Kasumi-1 (cell line): ENCODE measurements at places on chromosomes 7 and 10.

DNA sequence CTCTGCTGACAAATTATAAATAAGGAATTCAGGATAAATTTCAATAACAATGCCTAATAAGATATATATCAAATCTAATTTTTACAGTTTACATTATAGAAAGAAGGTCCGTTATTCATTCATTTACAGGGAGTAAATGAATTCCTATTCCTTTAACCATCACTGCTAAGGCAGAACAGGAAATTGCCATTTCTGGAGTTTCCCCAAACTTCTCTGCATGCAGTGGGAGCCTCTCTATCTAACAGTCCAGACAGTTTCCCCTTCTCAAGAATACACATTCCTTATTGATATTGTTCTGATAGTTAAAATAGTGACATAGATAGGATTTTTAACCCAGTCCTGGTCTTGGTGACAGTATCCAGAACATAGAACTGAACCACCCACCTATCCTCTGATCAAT is 24.3 kb downstream of the MKI67 start:
- DNase-seq, result no peak

- no peak for DNase-seq
These were observed 1.5 kb upstream of the AUTS2 start for GRCh38 chr7:69596723-69597277.

DNA sequence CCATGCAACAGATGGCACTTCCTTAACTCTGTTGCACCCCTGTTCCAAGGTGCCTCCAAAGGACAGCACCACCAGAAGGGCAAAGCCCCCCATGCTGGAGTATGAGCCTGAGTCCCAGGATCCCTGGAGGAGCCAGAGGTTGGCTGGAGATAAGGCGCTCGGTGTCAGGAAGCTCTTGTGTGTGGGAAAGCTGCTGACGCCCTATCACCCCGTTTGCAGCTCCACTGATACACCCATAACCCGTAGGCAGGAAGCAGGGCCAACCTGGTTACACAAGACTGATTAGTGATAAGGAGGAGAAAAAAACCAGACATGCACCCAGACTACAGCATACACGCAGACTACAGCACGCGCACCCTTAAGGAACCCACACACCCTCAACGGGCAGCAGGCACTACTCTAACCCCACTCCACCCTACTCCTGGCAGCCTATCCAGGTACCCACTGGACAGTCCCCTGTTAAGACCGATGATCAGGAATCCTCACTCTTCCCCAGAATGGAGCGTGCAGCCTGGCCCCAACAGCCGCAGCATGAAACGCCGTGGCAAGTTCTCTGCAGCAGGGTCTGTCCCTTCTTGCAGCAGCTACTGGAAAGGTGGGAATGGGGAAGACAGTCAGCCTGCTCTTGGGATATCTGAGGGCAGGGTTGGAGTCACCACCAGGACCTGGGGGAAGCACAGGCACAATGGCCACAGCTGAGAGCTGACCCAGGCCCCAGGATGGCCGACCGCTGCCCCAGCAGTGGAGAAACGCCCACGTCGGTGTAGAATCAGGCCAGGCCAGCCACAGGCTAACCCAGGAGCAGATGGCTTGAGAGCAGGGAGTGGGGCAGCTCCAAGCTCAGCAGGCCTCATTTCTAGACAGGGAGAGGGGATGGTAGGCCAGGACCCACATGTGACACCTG is 38.3 kb upstream of the TUBB8 start:
- no peak for DNase-seq

DNA sequence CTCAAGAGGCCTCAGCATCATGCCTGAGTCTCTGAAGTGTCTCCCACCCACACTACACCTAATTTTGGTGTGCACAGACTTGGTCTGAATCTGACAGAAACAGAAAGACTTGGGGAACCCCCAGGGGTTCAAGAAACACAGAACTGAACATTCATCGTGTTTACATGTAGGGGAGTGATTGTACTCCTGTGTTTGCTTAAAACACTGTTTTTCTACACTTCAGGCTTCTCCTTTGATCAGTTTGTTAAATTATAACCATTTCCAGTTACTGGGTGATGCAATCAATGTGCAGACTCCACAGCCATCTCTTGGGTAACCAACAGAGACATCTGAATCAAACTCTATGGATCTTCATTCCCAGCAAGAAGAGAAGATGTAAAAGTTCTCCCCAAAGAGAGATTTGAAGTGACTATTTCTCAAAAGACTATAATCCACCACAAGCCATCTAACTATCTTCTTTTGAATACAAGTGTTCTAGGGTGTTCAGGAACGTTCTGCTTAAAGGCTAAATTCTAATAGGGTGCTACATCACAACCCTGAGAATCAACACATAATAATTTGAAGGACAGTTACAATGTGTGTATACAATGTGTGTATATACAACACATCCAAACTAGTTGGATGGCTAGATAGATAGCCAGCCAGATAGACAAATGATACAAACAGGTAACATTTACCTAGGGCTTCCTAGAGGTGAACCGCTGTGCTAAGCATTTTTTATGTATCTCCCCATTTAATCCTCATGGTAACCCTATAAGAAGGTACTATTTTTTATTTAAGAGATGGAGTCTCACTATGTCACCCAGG is 34.2 kb downstream of the DNAJC12 start:
- no peak for DNase-seq

- DNase-seq, result no peak
These were observed 17.5 kb upstream of the PLAU start for GRCh38 chr10:73893426-73893825.

DNA sequence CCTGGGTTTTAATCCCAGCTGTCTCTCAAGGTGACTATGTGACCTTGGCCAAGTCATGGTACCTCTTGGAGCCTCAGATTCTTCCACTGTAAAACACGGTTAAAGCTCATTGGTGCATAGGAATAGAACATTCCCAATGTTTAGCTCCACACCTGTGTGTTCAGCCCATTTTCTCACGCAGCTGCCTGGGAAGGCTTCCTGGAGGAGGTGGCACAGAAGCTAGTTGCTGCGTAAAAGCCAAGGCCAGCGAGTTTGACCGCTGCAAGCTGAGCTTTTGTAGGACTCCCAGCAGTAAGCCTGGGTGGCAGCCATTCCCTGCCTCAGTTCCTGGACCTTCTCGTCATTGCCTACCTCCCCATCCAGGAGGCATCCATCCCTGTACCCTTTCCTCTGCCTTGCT is 326.6 kb downstream of the RPS24 start:
- DNase-seq, result no peak

DNA sequence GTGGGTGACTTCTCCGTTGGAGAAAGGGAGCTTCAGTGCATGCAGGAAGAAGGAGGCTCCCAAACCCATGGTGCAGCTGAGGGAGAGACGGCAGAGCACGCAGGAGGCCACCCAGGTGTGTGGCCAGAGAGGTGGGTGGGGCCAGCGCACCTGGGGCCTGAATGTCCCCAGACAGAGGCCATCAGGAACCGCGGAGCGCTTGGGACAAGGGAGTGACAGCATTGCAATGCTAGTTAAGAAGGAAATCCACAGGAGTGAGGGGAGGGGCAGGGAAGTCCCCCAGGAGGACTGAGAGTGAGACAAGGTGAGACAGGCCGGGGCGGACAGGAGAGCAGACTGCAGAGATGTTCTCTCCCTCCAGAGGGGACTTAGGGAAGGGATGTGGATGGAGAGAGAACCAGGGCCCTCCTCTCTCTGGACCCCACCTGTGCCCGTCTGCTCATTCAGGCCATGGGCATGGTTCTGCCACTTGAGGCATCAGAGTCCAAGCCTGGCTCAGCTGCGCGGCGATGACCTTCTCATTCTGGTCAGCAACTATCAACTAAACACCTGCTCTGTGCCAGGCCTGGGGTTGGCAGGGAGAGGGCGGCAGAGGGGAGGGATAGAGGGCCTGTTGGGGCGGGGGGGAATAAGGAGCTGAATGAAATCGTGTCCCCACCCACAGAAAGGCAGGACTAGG is 69.4 kb upstream of the COL13A1 start:
- no peak for DNase-seq

DNA sequence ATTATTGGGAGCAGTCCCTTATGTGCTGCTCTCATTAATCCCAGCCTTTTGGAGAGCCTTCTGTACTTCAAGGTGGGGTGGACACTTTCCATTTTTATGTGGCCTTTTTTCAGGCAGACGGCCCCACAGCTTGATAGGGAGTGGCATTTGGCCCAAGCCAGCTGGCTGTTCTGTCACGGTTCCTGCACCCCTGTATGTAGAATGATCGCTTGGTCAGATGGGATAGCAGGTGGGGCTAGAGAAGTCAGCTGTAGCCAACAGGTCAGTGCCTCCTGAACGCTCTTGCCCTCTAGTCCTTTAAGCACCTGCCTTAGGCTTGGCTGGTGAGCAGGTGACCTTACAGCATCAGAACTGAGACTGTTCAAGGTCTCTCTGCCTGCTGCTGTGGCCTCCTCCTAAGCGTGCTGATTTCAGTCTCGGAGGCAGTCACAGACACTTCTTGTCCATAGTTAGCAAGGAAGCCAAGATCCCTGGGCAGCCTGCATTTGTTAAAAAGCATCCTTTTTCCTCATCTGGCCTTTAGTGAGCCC is 95.3 kb downstream of the LRRC4 start:
- no peak for DNase-seq

GRCh38 chr7:157745721-157746709 is 409.2 kb downstream of the DNAJB6 start:
- DNase-seq, result no peak

DNA sequence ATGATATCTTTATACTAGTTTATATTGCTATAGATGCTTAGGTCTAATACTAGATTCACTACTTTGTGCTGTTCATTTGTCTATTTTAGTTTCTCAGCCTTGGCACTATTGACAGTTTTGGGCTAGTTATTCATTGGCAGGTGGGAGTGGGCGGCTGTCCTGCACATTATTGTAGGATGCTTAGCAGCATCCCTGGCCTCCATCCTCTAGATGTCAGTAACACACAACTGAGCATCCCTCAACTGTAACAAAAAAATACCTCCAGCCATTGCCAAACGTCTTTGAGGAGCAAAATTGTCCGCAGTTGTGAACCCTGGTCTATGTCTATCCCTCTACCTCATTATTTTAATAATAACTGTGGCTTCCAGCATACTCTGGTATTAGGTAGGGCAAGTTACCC is 34.4 kb upstream of the PNLIP start:
- no peak for DNase-seq
